ENCODE measurements at places on chromosomes 2 and 18.

GRCh38 chr2:150346806-150347205 lies 140.7 kb downstream of the RND3 start:
- no peak for DNase-seq

DNA sequence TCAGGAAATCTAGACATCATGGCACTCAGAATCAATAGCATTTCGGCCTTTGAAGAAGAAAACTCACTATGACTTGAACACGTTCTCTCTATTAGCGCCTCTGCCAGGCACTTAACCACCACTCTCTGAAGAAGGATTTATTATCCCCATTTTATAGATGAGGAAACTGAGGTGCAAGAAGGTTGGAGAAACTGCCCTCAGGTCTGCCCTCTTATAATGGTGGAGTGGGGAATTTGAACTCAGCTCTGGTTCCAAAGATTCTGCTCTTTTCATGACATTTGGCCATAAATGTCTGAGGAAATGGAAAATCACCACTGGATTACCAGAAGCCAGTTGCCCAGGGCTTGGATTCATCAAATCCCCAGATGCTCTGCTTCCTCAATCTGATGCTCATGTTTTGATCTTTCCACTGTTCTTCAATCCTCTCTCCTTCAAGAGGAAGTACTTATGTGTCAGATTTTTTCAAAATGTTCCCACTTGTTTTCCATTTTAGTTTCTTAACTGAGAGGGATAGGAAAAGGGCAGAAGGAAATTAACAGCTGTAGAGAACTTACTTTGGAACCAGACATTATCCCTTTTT lies 68.1 kb downstream of the ANTXR1 start:
- DNase-seq = no peak

DNA sequence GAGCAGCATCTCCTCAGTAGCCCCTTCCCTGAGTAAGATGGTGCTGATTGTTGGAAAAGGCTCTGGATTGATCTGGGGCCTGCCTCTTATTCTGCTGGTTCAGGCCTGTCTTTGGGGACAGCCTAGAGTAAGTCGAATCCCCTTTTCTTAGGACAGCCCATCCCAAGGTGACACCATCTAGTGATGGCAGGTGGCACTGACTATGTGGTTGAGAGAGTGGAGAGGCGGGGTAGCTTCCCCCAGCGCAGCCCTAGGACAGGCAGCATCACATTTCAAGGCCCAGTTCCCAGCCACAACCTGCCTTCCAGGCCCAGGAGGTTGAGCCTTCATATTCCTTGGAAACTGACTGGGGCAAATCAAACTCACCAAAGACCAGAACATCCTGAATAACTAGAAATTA lies 69.1 kb upstream of the B3GNT7 start:
- no peak for DNase-seq

- no peak for DNase-seq
Observed at GRCh38 chr2:198456418-198456817, 652.0 kb downstream of the PLCL1 start.

DNA sequence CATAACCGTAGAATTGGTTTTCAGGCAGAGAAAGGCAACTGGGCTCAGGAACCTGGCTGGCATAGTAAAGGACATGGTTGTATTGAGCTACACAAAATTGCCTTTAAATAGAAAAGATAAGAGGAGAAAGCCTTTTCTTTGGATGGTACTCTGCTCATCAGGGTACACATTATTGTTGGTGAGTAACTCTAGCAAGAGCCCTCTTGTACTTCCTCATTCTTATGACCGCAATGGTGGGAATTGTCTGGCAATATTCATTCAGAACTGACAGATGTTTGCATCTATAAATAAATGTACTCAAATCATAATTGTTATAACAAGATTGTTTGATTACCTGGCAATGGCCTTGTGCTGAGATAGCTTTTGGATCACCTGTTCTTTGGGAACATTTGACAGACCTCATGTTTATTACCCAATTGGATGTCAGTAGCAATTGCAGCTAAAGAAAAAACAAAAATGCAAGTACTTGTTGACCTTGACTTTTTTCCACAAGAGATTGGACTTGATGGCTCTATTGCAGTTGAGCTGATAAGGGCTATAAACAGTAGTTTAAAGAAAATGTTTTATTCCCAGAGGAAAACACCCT lies 43.9 kb downstream of the MEIS1 start:
- DNase-seq = no peak
